B cell (primary cell): ENCODE measurements at places on chromosomes 3 and 15.

- DNase-seq, result no peak
Observed at GRCh38 chr15:41161736-41162135, 45.7 kb upstream of the INO80 start.

- no peak for DNase-seq
Observed at GRCh38 chr15:58264053-58264971, 126.1 kb downstream of the AQP9 start.

- no peak for DNase-seq
Observed at GRCh38 chr15:86505951-86506350, 426.3 kb downstream of the AGBL1 start.

- no peak for DNase-seq
Observed at GRCh38 chr15:50018491-50018890, 100.5 kb downstream of the ATP8B4 start.

- DNase-seq, result no peak
Observed at GRCh38 chr3:84904816-84905555, 53.8 kb upstream of the CADM2 start.

- DNase-seq, result peak; percentile 47
Observed at GRCh38 chr15:64460724-64461720, 644 bp downstream of the ZNF609 start.

GRCh38 chr3:14879211-14879874 is 60.6 kb downstream of the FGD5 start:
- DNase-seq, result no peak

- no peak for DNase-seq
Observed at GRCh38 chr15:70962084-70962483, 69.5 kb downstream of the LRRC49 start.

DNA sequence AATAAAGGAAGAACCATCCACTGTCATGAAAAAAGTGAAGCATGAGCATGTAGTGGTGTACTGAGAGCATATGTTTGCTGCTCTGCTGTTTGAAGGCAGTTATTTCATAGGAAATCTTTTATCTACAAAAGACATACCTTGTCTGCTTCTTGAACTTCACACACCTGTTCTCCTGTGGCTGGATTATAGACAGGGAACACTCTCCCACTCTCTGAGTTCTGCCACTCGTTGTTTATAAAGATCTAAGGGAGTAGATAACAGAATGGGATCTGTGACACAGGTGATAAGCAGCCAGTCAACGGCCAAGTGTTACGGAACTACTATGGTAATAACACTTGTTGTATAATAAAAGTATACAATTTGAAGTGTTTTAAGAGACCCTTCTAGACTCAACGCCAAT is 51.5 kb downstream of the ALDH1A2 start:
- no peak for DNase-seq

- no peak for DNase-seq
Observed at GRCh38 chr3:176375519-176375918, 821.8 kb downstream of the TBL1XR1 start.

GRCh38 chr3:138395865-138396751 is 38.3 kb upstream of the ESYT3 start:
- DNase-seq, result no peak

DNA sequence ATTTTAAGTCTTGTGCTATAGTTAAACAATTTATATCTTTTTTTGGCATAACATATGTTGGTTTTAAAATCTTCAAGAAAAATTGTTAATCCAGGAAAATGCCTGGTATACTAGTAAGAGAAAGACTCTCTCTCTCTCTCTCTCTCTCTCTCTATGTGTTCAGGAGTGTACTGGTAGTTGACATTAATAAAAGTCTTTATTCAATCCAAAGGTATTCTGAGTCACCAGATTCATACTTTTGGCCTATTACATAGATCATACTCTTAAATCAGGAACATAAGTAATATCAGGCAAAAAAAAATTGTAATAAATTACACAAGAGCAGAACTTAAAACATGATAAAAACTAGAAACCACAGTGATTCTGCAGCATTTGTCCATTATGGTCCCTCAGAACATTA is 70.2 kb downstream of the TFG start:
- no peak for DNase-seq

DNA sequence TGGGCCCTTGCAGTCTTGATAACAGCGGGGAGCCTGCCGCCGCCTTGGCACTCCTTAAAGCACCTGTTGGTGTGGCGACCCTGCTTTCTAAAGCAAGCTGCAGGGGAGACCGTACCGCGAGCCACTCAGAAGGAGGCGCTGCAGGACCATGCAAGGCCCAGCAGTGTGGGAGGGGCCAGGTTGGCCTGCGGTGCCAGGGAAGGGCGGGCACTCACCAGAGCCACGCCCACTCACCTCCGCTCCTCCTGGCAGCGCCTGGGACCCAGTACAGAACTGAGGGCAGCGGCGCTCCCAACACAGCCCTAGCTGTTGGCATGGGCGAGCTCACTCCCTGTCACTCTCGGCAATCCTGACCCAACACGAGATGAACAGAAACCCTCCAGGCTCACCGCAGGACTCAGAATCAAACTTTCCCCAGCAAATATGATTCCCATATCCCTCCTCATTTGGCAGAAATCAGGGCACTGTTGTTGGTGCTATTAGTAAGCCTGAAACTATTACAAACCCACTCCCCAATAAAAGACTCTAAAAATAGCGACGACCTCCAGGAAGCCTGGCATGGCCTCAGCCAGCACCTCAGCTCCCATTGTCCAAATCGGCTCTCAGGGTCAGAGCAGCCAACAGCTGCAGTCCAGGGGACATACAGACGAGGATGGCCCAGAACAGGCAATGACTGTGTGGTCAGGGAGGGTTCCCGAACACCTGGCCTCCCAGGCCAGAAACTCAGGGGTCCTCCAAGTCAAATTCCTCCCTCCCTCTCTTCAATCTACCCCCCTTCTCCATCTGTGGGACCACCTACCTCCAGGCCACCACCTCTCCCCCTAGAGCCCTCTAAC is 77.2 kb downstream of the TBC1D2B start:
- DNase-seq, result peak; percentile 71

DNA sequence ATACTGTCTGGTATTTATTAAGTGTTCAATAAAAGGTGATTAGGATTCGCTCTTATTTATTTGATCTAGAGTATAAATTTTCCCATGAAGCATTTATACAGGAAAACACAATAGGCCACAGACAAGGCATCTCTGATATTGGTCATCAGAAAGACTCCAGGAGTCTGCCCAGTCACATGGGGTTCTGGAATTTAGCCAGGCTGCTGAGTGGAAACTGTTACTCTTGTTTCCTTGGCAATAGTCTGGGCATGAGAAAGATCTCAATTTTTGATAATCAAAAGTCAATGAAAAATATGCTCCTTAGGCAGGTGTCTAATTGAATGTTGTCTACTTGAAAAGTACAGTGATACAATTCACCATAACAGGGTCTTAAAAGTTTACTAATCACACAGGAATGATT is 161.2 kb downstream of the FRMD5 start:
- DNase-seq, result no peak
